ENCODE measurements at places on chromosomes 7 and 10.
A peak's percentile ranks its signal among the peaks of the same experiment; 100 is the strongest.

GRCh38 chr10:49612513-49613164 lies 1.2 kb upstream of the CHAT start:
- no peak for DNase-seq

DNA sequence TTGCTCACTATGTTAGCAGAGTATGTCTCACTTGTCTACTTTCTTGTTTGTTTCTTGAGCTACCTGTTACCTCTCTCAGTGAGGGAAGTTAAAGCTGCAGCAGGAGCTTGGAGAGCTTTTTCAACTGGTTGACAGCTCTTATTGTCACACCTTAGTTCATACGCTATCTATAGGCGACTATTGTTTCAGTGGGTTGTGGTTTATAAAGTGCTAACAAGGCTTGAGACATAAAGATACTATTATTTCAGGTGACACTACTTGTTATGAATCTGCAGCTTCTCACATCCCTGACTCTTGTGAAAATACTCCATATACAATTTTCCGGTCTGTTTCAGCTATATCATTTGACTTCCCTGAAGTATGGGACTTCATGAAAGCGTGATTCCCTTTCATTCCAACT lies 167.4 kb downstream of the CSTF2T start:
- DNase-seq: no peak

DNA sequence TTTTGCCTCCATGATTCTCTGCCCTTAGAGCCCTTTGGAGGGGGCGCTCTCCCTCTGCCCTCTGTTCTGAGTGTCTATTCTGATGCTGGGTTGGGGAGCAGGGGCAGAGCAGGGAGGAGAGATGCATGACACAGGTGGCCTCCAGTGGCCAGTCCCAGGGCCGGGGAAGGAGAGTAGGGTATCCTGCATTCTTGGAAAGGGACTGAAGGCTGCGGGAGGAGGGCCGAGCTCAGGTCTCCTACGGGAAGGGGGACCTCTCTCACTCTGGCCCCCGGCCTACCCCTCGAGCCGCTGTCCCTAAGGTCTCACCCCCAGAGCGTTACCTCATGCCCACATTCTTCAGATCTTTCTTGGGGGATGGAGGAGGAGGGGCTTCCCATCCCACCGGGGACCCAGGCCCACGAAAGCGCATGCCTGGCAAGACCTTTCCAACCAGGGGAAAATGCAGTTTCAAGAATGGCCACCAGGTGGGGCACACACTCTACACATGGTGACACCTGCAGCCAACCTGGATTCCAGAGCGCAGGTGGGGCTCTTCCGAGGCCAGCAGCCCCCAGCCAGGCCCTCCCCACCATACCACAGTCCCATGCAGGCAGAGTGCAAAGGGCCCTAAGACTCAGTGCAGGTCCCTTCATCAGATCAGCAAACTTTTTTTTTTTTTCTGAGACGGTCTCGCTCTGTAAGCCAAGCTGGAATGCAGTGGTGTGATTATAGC lies 86.4 kb downstream of the MYL10 start:
- peak; percentile 60 for DNase-seq

- no peak for DNase-seq
Observed at GRCh38 chr10:17479015-17479615, 24.7 kb upstream of the ST8SIA6 start.

DNA sequence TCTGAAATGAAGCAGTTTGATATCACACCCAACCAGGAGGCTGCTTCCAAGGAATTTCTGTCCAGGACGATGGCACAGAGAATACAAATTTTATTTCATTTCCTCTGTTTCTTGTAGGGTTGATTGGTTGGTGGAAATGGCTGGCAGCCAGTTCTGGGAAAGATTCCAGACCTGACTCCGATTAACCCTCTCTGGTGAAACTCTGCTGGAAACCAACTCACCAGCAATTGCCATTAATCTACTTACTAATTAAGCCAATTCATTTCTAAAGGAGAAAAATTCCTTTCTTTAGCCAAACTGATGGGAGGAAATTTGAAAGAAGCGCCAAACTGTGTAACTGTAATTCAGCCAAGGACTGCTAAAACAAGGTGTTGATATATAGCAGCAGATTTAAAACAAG lies 10.7 kb downstream of the PTF1A start:
- DNase-seq: no peak

- no peak for DNase-seq
Observed at GRCh38 chr10:28949005-28950004, 272.0 kb downstream of the BAMBI start.

GRCh38 chr10:47053081-47053798 lies 142.0 kb downstream of the PTPN20 start:
- no peak for DNase-seq

DNA sequence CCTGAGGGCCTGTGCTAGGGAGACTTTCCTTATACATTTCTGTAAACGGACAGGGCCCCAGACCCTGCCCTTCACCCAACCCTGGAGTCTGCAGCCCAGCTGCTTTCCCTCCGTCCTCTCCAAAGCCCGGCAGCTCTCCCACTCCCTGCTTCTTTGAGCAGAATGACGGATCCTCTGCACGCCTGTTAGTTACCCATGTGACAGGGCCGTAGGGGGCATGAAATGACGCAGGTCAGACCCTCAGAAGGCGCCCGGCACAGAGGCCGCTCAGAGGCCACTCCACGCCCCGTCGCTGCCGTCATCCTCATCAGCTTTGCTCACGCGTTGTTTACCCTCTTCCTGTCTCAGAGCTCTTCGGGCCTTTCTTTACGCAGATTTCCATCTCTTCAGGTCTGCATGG lies 60.2 kb upstream of the MKRN1 start:
- no peak for DNase-seq

- no peak for DNase-seq
Observed at GRCh38 chr10:70130878-70131559, 1.6 kb downstream of the AIFM2 start.

DNA sequence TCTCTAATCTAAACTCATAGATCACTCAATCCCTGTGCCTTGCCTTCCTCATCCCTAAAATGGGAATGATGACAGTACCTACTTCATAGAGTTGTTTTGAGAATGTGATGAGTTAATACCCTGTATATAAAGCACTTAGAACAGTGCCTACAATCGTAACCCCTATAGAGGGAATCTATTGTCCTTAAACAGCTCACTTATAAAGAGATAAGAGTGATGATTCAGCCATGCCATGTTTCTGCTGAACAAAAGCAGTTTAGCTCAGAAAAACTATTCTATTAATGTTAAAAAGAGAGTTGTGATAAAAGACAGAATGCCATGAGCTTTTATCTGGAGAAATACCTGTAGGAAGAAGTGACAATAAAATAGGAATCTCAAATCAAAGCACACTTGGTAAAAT lies 63.6 kb downstream of the CUBN start:
- DNase-seq: no peak

- no peak for DNase-seq
Observed at GRCh38 chr7:36157527-36158320, 4.7 kb downstream of the EEPD1 start.

All from dorsolateral prefrontal cortex (tissue), 122 donors.